ENCODE measurements at places on chromosomes 11 and 22.
A peak's percentile ranks its signal among the peaks of the same experiment; 100 is the strongest.

DNA sequence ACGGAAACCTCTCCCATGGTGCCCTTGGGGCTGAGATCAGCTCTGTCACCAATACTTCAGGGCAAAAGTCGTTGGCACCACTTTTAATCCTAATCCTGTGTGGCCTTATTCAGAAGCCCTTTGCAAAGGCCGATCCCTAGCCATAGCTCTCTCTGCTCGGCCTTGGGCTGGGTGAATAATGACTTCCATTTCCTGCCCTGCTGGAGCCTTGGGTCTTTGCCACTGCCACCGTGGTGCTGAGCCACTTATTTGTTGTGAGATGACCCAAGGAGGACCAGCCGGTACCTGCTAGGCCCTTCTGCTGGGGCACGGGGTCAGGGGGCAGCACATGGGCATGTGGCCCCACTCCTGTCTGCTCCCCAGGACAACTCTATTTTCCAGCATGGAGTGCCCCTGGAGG, 188.2 kb downstream of the ST3GAL4 start:
- DNase-seq = peak; percentile 55

GRCh38 chr11:107731941-107732688, 20.3 kb upstream of the SLN start:
- no peak for DNase-seq

GRCh38 chr11:60740573-60740972, 16.1 kb downstream of the MS4A18 start:
- DNase-seq = no peak

DNA sequence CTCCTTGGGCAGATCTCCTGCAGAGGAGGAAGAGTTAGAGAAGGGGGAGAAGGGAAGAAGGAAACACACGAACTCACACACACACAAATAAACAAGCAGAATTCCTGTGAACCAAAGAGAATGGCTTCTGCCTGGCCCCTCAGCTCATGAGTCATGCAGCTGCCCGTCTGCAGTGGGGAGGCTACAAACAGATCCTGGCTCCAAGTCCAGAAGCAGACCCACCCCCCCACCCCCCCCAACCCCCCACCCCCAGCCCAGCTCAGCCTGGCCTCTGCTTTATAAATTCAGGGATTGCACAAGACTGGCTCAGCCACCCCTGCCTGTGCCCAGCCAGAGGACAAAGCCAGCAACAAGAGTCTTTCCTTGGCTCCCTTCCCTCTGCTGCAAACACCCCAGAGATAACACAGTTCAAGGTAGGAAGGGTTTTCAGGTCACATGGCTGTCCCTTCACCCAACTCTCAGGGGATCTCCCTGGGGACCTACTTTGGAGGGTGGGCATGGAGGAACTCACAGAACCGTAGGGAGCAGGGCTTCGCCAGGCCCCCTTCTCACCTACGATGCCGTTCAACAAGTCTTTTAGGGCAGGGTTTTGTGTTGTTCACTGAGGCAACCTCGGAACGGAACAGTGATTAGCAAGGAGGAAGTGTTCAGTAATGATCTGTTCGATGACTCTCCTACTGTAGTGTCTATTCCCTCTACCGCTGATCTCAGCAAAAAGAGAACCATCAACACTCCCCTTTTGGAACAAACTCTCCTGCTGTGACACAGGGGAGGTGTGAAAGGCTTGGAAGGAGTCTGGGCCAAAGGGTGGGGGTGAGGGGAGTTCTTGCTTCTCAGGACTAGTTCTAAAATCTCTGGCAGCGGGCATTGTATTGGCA, 35.5 kb downstream of the RPL27A start:
- no peak for DNase-seq

DNA sequence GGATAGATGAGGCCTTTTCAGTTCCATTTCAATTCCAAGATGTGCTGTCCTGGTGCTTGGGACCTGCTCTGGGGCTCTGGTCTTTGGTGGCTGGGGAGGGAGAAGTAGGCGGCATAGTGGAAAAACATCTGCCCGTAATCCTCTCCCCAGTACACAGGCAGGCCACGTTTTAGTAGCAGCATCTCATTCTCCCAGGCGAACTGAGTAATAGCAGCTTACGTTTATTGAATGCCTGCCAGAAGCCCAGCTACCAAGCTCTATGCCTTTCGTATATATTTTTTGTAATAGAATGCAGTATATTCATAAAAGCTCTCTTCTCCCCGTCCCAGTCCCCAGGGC, 11.4 kb downstream of the ACO2 start:
- DNase-seq = no peak

GRCh38 chr11:74641905-74642304, 49.5 kb downstream of the POLD3 start:
- DNase-seq = no peak

DNA sequence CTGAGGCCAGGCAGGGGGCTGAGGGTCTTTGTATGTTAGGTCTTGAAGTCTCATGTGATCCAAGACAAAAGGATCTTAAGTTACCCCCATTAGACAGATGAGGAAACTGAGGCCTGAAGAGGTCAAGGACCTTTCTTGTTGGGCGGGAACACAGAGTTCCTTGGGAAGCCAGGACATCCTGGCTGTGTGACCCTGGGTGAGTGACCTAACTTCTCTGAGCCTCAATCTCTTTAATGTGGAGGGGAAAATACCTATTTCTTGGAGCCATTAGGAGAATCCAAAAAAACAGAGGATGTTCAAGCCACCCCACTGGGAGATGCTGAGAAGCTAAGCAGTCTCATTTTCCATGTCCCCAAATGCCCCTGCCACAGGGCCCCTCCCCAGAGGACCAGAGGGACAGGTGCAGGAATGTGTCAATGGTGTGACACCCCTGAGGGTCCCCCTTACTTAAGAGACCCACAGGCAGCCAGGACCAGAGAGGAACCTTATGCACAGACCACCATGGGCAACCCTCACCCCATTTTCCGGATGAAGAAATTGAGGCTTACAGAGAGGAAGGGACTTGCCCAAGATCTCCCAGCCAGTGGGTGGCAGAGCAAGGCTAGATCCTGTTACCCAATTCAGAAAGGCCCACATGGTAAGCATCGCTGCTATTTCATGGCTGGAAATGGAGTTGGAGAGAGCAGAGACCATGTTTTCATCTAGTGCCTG, 8.0 kb downstream of the RAC2 start:
- DNase-seq = no peak

GRCh38 chr11:17564687-17565042, 17.6 kb downstream of the OTOG start:
- DNase-seq = no peak

DNA sequence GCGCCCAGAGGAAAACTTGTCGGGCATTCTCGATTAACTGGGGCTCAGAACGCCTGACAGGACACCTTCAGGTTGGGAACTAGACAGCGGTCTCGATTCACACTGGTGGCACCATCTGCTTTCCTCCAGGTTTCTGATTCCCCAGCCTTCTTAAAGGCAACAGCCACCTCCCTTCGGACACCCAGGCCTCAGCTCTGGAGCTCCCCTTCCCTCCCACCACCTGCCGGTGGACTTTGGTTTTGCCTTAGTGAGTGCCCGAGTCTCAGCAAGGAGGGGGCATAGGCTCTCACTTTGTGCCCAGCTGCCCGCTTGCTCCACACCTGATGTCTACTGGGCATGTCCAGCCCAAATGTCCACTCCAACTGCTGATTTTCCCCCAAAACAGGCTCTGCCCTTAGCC, 110.4 kb upstream of the PARVA start:
- DNase-seq = no peak

- DNase-seq = no peak
Measured at GRCh38 chr11:103898577-103899336, 137.7 kb upstream of the DDI1 start.

- no peak for DNase-seq
Measured at GRCh38 chr11:92362989-92363388, 138.4 kb downstream of the FAT3 start.

DNA sequence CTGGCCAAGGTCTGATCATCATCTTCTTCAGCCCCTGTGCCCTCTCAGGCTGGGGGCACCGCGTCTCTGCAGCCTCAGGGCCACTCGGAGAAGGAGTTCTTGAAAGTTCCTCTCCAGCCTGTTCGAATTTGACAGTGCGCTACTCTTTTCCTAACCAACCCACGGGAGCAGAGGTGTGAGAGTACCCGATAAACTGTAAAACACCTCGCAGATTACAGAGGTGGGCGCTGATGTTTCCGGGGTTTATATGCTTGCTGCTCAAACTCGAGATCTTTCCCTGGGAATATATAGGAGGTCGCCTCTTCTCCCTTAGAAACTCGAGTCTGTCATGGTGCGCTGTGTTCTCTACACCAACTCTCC, 515 bp downstream of the CTR9 start:
- DNase-seq = no peak

DNA sequence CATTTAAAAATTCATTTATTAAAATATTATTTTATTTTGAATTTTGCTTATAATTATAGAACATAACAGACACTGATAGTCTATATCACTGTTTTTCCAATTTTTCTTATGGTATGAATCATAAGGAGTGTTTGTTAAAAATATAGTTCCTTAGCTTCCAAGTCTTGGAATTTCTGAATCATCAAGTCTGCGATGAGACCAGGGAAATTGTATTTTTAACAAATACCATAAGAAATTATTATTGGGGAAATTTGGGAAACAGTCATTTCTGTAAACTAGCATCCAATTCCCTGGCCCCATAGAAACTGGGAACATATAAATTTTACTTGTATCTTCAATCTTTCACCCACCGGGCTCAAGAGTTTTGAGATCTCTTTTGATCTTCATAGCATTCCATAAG, 38.0 kb upstream of the PICALM start:
- DNase-seq = no peak

- no peak for DNase-seq
Measured at GRCh38 chr22:34297536-34298120, 377.4 kb upstream of the LARGE1 start.

GRCh38 chr22:36368359-36368983, 19.3 kb downstream of the MYH9 start:
- no peak for DNase-seq

GRCh38 chr22:41910050-41911000, 4.5 kb downstream of the SHISA8 start:
- DNase-seq = peak; percentile 43

DNA sequence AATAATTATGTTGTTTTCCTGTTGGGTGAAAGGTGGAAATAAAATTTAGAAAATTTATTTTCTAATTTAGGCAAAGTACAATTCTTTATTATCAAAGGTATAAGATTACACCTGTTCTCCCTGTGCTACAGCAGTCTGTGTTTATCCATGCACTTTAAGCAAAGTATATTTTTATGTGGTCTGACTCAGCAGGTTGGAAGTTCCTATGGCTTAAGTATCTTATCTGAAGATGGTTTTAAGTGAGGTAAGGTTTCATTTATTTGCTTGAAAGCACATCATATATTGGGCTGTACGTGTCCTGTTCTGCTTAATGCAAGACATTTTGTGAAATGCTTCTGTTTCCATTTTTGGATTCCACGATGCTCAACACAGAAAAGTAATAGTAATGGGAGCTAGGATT, 14.6 kb downstream of the PPME1 start:
- DNase-seq = no peak

DNA sequence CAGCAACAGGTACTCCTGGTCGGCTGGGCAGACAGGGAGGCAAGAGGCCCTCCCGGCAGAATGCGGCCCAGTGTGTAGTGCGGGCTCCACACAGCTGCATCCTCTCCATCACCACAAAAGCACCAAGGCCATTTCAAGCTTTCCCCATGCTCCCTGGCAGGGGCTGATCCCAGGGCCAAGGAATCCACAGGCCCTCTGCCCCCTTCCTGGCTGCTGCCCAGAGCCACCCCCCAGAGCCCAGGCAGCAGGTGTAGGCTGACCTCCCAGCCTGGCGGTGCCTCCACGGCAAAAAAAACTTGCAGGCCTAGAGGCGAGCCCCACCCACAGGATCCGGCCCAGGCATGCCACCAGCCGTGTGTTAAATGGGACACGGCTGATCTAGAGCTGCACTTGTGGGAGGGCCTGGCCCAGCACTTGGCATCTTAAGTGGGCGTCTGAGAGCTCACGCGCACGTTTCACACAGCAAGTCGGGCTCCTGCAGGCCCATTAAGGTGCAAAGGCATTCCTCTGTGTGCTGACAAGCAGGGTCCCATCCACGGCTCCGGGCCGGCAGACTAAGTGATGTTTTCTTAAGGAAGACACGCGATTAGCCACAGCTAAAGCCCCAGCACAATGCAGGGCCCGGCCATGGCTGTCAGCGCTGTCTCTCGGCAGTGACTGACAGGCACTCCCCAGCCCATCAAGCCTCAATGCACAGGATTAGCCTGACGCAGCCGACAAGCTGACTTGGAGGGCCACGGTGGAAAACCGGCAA, 19.8 kb upstream of the GNB1L start:
- DNase-seq = no peak

- DNase-seq = no peak
Measured at GRCh38 chr11:116171271-116172140, 601.3 kb downstream of the BUD13 start.

GRCh38 chr11:92827132-92827531, 142.3 kb upstream of the MTNR1B start:
- no peak for DNase-seq

GRCh38 chr11:63227521-63228107, 15.8 kb downstream of the SLC22A25 start:
- no peak for DNase-seq

DNA sequence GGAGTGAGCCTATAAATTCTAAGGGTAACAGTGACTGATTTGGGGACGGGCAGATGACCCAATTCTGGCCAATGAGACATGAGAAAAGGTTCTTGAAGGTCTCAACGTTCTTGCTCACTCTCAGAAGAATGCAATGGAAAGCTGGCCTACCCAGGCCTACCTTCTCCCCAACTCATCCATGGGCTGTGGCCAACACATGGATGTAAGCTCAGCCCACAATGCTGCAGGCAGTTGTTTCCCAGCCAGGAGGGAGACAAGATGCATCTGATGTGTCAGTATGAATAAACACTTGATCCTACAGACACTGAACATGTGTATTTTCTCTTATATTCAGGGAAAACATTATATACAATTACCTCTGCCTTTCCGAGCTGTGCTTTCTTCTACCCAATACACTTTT, 24.4 kb downstream of the PI4KA start:
- DNase-seq = no peak

DNA sequence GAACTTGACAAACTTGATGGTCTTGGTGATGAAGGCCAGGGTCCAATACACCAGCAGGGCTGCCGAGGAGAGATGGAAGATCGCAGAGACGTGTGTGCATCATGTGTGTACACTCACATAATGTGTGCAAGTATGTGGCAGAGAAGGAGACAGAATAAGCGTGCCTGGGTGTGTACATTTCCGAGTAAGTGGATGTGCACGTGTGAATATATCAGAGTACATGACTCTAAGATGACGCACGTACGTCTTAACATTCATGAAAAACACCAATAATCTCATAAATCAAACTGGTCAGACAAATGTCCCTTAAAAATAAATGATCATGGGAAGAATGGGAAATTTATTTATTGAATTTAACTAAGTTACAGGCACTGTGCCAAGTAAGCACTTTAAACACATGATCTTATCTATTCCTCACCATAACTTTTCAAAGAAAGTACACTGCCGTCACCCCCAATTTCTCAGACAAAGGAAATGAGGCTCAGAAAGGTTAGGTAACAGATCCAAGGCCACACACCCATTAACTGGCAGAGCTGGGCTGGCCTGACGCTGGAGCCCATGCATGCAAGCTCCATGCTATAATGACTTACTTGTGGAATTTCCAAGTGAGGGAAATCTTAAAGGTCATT, 13.0 kb downstream of the ABCC8 start:
- DNase-seq = no peak
